ENCODE measurements at places on chromosomes 13 and 19.
A peak's percentile ranks its signal among the peaks of the same experiment; 100 is the strongest.

DNA sequence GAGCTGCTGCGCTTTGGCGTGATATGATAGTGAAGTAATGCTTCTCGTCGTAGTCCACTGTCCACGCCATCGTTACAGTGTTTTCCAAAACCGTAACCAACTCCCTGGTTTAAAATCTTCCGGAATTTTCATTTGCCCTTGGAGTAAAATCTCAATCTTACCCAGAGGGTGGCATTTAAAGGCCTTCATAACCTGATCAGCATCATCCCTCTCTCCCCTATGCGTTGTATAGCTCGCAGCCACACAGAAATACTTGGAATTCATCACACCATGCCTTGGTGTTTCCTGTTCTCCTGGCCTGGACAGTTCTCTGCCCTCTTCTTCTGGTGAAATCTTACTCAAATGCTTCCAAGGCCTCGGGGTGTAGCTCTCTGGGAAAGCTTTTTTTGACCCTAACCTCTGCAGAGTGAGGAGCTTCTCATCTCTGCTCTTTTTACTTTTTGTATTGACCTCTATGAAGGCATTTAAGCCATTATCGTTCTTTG, 839 bp downstream of the MPHOSPH8 start:
- DNase-seq: no peak

DNA sequence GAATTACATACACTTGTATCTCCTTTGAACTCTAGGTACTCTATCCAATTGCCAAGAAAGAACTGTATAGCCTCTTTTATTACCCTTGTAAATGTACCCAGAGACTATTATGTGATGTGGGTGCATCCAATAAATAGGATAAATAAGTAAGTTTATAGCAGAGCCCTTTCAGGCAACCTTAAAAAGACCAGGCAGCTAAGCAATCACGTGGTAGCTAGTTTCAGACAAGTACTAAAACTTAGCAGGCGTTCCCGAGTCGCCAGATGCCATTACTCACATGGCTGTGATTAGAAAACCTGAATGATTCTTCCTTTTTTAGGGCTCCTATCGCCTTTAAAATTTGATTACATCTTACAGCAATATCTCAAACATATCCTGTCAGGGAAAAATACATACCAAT, 1303.0 kb downstream of the EFNB2 start:
- no peak for DNase-seq

DNA sequence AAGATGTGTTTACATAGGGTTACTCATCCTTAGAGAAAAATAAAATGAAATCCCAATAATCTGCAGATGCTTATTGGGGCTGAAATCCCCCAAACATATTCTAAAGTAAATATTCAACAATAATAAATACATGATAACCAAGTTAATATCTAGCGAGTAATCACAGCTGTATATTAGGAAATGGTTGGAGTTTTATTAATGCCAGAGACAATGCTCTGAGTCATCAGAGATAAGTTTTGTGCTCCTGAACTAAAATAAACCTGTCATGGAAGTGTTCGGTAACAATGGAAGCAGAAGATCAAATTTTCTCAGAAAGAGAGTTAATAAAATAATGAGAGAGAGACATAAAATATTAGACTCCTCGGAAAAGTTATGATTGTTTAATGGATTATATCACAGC, 31.4 kb downstream of the FLT1 start:
- no peak for DNase-seq

DNA sequence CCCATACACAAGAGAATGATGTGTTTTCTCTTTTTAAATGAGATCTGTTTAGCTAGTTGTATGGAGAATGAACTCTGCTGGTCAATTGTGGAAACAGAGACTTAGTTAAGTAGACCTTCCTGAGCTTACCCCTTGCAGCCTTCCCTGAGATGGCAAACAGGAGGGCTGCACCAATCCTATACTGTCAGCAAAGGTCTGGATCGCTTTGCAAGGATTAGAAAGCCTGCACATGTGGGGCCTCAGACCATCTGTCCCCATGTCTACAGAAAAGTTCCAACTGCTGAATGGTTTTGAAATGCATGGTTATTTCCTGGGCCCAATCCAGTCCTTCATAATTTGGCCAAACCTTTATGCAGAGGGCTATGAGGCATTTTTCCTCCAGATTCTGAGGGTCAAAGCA, 183.9 kb upstream of the SLC10A2 start:
- DNase-seq: no peak

DNA sequence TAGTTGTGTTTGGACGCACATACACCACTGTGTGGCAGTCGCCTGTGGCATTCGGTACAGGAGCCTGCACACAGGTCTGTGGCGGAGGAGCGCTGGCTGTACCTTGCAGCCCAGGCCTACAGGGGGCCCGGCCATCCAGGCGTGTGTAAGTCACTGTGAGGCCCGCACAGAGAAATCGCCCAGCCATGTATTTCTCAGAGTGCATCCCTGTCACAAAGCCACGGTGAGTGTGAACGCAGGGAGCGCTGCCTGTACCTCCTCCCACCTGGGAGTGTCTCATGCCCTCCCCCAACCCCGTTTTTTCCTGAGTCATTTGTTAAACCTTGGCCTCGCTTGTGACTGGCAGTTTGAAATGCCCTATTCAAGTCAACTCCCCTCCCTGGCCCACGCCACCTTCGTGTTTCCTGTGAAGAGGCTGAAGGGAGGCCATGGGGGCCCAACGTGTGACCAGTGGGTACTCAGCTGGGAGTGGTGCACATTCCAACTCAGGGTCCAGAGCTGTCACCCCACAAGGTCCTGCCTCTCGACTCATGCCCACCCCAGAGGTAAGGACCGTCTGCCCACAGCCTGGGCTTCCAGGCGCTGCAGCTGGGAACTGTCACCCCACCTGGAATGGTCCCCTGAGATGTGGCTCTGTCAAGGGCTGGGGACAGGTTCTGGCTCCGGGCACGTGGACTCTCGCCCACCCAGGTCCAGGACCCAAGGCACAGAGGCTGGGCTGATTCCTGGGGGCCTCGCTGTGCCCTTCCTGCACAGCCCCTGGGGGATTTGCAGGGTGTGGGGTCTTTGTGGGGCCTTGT, 11.6 kb upstream of the RASA3 start:
- peak; percentile 7 for DNase-seq

DNA sequence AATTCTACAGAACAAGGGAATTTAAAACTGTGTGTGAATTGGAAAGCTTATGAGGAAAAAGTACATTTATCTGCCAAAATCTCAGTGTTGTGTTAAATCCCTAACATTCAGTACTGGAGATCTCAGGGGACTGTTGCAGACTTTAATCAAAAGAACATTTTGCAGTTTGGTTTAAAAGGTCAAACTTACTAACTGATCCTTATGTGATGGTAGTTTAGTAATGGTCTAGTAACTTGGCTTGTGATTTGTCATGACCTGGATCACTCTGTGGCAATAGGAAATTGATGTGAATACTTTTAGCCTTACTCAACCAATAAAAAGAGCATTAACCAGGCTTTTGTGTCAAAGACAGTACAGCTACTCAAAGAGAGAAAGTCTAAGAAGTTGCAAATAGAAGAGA, 862.1 kb upstream of the MIR17HG start:
- DNase-seq: no peak
